ENCODE measurements at places on chromosomes 2 and 18.

- no peak for DNase-seq
Measured at GRCh38 chr2:12766421-12766879, 49.7 kb downstream of the TRIB2 start.

DNA sequence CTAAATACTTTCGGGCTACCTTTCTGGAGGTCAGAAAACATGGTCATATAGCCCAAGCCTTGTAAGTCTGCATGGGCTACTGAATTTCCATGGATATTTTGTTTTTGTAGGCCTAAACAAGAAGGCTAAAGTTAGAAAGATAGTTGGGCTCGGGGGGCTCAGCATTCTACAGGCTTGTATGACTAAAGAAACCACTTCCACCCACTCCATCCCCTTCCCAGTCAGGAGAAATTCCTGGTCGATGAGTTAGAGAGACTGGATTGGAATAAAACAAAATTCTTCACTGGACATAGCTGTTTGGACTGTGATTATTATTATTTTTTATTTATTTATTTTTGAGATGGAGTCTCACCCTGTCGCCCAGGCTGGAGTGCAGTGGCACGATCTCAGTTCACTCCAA, 539.4 kb upstream of the TNP1 start:
- DNase-seq: no peak

DNA sequence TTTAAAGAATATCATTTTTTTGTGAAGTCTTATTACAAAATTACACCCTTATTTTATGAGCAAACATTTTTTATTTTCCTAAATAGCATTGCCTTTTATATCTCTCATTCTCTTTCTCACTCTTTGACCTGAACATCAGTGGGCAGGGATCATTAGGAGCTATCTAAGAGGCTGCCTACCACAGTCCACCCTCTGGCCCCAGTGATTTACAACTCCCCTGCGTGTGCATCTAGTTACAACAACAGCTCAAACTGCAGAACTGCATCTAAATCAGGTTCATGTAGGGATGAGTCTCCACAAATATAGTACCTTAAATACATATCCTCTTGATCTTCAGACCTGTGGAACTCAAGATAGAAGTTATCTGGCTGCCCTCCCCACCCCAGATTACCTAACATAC, 172.4 kb upstream of the CXCR4 start:
- DNase-seq: no peak

- no peak for DNase-seq
Measured at GRCh38 chr2:58521803-58522554, 280.9 kb upstream of the FANCL start.

DNA sequence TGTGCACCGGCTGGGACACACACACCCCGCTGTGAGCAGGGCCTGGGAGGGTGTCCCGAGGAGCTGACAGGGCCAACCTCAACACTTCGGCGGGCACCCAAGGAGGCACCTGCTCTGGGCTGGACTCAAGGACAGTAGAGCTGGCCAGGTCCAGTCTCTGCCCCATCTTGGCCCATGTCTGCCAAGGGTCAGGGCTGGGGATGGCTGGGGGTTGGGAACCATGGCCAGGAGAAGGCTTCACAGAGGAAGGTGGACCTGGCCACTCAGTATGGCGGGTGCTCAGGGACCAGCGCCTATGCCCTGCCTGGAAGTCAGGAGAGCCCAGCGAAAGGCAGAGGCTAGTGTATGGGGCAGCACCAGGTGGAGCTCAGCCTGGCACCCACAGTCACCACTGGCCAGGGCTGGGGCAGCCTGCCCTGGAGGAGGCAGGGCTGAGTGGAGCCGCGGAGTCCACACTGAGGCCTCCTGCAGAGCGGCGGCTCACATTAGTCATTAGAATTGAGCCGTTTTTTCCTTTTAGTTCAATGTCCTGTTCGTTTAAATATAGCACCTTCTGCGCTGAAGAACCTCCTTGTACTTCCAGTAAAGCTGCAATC, 4.2 kb downstream of the ERFE start:
- no peak for DNase-seq

DNA sequence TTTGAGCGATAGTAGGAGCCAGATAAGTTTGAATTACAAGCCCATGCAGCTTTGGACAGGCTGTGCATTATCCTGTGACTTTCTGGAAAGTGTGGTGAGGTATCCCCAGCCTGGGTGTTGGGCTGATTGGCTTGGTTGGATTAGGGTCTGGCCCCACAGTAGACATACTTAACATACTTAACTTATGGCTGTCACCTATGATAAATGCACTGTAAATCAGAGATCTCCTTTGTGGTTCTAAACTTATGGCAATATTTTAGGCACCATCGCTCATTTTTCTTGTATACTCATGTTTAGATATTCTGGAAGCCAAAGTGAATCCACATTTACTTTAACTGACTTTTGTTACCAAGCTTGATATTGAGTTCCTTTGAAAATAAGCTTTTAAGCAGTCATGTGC, 54.8 kb downstream of the SPTBN1 start:
- DNase-seq: no peak

Data from Kasumi-1 (cell line).